Vagina (tissue), 2 donors: ENCODE measurements at places on chromosomes 12 and 14.
A peak's percentile ranks its signal among the peaks of the same experiment; 100 is the strongest.

GRCh38 chr14:104689881-104690711, 678 bp downstream of the INF2 start:
- DNase-seq: no peak

DNA sequence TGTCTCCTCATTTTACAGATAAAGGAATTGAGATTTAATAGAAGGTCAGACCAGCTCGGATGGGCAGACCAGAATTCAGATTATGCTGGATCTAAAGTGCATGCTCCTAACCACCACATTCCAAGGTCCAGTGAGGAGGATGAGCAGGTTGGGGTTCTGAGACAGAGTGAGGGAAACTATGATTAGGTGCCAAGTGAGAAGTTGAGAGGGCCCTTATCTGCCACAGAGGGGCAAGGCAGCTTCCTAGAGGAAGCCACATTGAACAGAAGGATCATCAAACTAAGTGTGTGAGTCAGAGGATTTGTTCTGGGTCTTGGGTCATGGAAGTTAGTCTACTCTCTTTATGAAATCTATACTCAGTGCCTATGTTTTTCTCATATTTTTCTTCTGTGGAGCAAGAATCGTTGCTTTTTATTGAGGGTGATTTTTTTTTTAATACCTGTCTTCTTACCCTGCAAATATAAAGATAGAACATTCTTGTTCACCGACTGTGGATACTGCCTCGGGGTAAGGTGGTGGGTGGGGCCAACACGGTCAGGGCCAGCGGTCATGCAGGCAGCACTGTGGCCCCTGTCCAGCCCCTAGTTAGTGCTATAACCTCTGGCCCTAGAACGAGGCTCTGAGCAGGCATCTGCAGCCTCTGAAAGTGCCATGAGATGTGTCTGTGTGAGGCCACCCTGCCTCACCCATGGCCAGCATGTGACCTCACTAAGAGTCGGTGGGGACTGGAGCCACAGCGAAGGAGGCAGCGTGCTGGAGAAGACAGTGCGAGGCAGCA, 55.6 kb upstream of the PTHLH start:
- DNase-seq: no peak

- no peak for DNase-seq
Observed at GRCh38 chr12:121801595-121802484, 2.0 kb upstream of the SETD1B start.

GRCh38 chr12:26426652-26427051, 231.3 kb downstream of the SSPN start:
- DNase-seq: no peak

DNA sequence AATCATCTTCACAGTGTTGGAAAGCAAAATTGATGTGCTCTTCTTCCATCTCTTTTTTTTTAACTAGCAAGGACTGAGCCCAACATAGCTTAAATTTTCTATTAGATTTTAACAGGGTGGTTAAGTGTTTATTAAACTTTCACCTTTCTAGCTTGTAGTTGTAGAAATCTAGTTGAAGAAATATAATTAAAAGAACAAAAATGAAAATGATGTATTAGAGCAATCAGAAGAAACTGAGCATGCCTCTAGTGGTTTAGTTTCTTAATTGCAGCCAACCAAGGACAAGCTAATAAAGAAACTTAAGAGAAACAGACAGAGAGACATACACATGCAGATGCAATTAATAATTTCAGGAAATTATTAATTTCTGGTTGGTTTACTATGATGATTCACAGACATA, 673.0 kb upstream of the LMO3 start:
- DNase-seq: no peak

- no peak for DNase-seq
Observed at GRCh38 chr12:56338308-56339157, at the start of gene IL23A. TSS of gene IL23A (plus strand) at chr12:56338884. CDS start at chr12:56339045, 161 bp downstream.

- DNase-seq: no peak
Observed at GRCh38 chr14:75299059-75299458, 20.4 kb downstream of the FOS start.

DNA sequence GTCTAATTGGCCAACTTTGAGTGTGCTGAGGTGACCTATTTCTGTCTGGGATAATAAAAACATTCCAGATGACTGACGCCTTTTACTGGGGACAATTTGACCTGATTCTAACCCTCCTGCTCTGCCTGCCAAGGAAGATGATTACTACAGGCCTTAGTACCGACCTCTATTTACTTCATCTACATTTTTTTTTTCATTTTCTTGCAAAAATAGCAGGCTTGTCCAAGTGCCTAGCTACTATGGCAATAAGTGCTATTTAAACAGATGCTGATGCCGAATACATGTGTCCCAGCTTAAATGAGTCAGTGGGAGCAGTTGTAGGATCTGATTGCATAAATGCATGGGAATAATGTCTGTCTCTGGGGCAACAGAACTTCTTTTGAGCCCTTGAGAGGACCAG, 254.3 kb downstream of the RGS6 start:
- no peak for DNase-seq

DNA sequence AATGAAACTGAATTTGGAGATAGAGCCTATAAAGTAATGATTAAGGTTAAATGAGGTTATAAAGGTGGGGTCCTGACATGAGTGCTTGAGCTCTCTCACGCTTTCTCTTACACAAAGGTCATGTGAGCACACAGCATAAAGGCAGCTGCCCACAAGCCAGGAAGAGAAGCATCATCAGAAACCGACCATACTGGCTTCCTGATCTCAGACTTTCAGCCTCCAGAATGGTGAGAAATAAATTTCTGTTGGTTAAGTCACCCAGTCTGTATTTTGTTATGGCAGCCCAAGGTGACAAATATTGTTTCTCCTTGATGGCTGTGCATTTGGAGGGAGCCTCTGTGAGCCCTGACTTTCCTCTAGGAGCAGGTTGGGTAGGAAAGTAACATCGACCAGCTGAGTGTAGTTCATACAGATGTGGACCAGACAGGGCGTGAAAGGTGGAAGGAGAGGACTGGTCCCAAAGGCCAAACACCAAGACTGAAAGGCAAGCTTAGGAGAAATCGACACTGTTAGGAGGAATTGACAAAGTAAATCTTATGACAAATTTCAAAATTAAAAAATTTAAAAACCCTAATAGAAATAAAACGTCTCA, 97.6 kb upstream of the SLC38A2 start:
- DNase-seq: no peak

DNA sequence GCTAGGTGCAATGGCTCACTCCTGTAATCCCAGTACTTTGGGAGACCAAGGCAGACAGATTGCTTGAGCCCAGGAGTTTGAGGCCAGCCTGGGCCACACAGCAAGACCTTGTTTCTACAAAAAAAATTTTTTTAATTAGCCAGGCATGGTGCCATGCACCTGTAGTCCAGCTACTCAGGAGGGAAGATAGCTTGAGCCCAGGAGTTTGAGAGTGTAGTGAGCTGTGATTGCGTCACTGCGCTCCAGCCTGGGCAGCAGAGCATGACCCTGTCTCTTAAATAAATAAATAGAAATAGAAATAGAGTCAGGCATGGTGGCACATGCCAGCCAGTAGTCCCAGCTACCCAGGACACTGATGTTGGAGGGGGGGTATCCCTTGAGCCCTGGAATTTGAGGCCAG, 36.7 kb upstream of the CLIP1 start:
- no peak for DNase-seq

DNA sequence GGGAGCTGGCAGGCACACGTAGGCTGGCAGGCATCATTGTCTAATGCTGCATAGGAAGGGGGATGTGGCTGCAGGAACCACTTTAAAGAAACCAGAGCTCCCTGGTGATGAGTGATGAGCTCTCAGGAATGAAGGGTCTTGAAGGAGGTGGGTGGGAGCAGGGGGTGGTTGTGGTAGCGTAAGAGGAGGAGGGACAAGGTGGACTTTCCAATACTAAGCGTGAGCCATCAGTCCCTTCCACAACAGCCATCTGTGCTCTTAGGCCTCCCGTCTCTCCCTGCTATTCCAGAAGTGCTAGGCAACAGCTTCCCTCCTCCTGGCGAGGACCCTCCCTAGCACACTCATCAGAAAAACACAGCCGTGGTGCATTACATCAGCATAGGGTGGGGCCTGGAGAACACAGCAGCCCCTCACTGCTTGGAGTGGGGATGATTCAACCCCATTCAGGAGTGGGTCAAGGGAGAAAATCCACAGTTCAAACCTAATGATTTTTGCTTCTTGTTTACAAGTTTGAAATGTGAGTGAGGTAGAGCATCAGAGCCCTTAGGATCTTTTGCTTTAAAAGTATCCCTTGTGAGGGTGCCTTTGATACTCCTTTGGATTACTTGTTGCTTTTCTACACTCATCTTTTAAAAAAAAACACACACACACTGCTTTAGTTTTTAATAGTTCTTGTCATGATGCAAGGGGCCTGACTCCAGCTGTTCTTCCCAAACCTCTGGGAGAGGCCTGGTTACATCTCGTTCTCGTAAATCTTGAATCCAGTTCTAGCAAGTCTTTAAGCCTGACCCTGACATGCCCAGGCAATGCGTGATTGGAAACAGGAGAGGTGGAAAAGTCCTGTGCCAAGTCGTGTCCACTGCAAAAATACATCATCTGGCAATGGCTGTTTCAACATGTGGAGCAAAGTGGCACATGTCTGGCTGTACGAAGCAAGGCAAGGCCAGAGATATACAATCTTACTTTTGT, 356.4 kb upstream of the DDHD1 start:
- DNase-seq: peak; percentile 96
